Central memory CD8-positive, alpha-beta T cell (primary cell): ENCODE measurements at places on chromosomes 3 and 15.

GRCh38 chr15:46251903-46252302 is 617.1 kb downstream of the SQOR start:
- DNase-seq, result no peak

DNA sequence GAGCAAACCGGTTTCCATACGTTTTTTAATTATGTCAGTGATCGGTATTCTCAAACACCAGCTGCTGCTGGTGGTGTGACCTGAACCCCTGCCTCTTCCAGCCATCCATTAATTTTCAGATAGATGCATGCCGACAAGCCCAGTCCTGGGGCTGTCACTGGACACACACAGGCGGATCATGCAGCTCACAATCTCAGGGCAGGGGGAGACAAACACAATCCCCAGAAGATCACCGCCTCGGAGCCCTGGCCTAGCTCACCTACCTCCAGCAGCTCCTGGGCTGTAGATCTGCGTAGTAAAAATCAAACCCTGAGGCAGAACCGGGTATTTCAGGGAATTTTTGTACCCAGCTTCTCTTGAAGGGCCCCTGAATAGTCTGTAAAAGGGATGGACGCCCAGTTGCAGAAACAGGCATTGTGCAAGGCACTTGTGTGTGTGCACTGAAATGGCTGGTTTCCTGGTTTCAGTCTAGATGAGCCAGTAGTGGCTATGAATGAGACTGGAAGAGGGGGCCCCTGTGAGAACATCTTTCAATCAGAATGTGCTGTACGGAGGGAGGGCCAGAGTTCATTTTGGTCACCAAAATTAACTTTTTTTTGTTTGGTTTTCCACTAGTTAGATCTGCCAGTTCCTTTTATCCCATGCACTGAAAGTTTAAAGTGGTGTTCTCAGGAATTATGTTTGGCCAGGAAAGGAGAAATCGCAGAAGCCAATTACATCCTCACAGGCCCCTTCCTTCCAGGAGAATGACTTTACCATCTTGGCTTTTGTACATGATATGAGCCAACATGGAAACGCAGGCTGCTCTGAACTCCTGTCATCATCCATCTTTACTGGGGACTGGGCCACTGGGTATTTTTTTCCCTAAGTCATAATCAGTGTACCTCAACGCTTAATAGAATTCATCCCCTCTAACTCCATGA is 55.0 kb upstream of the RPL32 start:
- no peak for DNase-seq

DNA sequence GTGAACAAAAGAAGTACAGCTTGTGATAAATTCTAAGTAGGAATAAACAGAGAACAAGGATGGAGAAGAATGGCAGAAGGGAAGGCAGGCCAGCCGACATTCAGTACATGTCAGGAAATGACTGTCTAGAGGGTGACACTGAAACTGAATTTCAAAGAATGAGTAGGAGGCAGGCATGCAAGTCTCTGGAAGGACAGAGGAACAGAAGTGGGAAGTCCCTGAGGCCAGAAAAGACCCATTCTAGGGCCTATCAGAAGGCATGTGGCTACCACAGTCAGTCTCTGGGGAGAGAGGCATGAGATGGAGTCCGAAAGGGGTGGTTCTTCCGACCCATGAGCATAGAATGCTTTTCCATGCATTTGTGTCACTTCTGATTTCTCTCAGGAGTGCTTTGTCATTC is 243.5 kb upstream of the UBE2E2 start:
- no peak for DNase-seq

- no peak for DNase-seq
Observed at GRCh38 chr3:98645039-98645438, 51.6 kb upstream of the CPOX start.
